ENCODE measurements at places on chromosomes 16 and 17.

DNA sequence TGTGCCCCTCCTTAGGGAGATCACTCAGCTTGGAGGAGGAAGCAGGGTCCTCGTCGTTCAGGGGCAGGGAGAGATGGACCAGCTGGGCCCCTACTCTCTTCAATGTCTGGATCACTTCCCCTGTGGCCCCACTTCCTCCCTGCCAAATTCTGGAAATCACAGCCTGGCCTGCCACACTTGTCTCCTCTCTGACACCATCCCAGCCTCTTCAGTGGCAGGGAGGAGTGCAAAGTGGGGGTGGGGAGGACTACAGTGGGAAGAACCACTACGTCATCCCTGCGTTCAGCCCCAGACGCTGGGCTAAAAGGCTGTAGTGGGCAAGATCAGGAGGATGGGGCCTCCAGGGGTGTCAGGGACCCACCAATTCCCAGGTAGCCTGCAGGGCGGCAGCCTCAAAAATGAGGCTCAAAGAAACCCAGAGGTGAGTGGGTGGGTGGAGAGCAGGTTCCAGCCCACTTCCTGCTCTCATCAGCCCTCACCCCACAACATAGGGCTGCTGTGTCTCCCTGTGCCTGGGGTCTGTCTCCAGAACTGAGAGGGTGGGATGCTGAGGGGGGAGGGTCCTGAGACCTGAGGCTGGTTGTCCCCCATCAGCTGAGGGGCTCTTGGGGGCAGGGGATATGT is 25.0 kb upstream of the TAC4 start:
- DNase-seq = no peak

DNA sequence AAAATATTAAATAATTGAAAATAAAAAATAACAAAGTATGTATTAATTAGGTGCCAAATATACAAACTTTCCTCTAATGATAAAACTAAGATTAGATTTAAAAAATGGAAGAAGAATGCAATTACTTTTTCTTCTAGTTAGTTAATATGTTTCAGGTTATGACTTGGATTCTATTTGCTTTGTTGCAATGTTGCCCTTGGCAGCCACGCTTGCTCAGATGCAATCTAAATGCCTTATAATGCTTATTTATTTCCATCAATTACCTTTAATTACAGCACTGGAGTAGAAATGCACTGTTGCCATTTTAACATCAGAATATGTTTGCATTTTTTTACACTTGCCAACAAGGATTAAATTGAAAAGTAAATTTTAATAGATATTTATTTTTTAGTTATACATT is 263.9 kb downstream of the CNTNAP4 start:
- DNase-seq = no peak

GRCh38 chr16:86545481-86545880 is 9.6 kb downstream of the MTHFSD start:
- no peak for DNase-seq

DNA sequence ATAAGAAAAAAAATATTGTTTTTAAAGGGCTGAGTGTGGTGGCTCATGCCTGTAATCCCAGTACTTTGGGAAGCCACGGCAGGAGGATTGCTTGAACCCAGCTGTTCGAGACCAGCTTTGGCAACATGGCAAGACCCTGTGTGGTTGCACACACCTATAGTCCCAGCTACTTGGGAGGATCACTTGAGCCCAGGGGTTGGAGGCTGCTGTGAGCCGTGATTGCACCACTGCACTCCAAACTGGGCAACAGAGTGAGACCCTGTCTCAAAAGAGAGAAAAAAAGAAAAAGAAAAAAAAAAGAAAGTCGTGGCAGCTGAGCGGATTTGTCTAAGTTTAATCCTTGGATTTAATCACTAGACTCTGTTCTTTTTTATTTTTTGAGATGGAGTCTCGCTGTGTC is 6.3 kb upstream of the FCSK start:
- DNase-seq = no peak

GRCh38 chr16:27965801-27966200 is 97.7 kb downstream of the GSG1L start:
- no peak for DNase-seq

Data from AG04450 (cell line).